Activated T-helper 2 cell treated with anti-CD3 and anti-CD28 coated beads, Interferon-gamma antibody, Interleukin-2, Interleukin-4, amounts not matched to agents 10 μg/mL and 5 μg/mL and 100 μg/mL, durations not matched to agents 14 hours and 24 hours and 36 hours (primary cell): ENCODE measurements at places on chromosomes 7 and 10. TPM values are rescaled to one million over a fixed set of nuclear protein-coding genes. Genes with fewer than 3 reads are reported as not detected.

The SH2D4B gene
- total RNA-seq: 0.05 TPM in 1 of 2 replicates, not detected in the other

The SPDYE8 gene
- total RNA-seq: not detected in 2 replicates

The CPED1 gene
- not detected in 2 replicates for total RNA-seq

DNA sequence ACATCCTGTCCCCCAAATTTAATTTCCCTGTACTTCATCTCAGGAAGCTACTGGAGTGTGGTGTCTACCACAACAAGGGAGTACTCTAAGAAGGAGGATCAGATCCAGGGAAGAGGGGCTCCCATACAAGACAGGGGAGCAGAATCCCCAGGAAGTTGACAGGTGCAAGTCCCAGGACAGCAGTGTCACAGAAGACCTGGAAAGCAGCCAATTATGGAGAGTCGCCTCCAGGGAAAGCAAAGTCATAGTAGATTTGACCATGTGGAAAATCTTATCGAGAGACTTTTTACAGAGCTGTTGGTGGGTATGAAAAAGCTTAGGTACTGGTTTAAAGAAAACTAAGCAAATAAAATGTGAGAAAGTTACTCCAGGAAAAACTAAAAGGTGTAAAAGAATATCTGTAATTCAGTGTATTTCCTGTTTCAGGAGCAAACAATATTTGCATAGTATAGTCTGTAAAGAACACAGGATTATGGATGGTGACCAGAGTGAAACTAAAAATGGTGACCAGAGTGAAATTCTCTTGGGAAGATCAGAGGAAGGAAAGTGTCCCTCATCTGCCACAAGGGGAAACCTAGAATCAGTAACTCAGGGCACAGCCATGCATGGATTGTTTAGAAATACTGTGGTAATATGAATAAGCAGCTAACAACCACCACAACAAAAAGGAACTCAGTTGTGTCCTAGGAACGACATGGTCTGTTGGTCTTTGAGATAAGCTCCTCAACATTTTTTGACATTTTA, 44.5 kb downstream of the LANCL2 start:
- DNase-seq: no peak

DNA sequence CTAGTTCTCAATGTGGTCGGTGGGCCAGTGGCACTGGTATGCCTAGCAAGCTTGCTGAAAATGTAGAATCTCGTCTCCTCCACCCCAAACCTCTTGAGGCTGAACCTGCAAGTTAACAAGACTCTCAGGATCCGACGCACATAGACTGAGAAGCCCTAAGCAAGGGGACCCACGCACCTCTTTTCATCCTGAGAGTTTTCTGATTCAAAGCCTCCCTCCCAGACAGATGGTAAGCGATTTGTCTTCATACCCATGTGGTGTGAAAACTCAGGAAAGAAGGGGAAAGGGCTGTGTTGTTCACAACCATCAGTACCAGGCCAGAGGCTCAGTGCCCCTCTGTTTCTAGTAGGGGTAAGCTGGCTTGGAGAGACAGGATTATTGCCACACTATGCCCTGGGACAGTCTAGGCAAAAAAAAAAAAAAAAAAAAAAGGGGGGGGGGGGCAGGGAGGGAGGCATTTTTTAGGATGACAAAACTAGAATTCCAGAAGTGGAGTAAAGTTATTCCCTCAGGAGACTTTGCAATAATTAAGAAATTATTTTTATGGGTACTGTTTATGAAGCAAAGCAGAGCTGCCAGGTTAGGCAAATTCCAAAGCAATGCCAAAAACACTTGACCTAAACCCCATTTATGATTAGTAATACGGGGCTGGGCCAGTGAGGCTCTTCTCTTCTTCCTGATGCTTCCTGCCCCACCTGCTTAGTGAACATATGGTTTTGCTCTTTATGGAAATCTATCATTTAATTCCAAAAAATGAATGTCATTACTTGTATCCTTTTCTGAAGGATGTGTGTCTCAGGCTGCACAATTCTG, 117.6 kb upstream of the PDLIM1 start:
- DNase-seq: no peak
